A172 (cell line): ENCODE measurements at places on chromosomes 6 and 20.

- no peak for DNase-seq
Measured at GRCh38 chr6:65399355-65400084, 307.5 kb downstream of the EYS start.

DNA sequence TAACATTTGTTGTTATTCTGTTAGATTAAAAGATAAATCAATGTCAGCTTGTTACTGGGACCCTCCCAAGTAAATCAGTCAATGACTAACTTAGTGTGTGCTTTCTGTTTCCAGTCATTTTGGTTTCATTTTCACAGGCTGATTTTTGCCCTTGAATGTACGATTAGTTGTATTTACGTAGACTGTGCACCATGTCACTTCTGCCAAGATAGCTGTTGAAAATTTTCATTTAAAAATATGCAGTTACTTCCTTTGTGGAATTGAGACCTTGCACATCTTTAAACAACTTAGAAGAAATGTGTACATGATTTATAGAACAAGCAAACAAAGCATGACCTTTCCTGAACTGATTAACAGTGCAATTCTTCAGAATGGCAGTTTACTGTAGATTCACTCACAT, 944.8 kb upstream of the CITED2 start:
- peak; percentile 25 for DNase-seq

- DNase-seq, result peak; percentile 6
Measured at GRCh38 chr6:144347448-144347759, 62.3 kb downstream of the UTRN start.

- DNase-seq, result no peak
Measured at GRCh38 chr6:45376310-45377042, 1.3 kb downstream of the SUPT3H start.

- DNase-seq, result peak; percentile 30
Measured at GRCh38 chr6:166365806-166366205, 16.9 kb downstream of the MPC1 start.

- DNase-seq, result peak; percentile 72
Measured at GRCh38 chr6:71288228-71289038, at the start of gene OGFRL1. Gene OGFRL1, plus strand, starts transcription at chr6:71288811. Its CDS starts 126 bp downstream, at chr6:71288937.

GRCh38 chr6:127342296-127342945, 988 bp downstream of the ECHDC1 start:
- peak; percentile 41 for DNase-seq

DNA sequence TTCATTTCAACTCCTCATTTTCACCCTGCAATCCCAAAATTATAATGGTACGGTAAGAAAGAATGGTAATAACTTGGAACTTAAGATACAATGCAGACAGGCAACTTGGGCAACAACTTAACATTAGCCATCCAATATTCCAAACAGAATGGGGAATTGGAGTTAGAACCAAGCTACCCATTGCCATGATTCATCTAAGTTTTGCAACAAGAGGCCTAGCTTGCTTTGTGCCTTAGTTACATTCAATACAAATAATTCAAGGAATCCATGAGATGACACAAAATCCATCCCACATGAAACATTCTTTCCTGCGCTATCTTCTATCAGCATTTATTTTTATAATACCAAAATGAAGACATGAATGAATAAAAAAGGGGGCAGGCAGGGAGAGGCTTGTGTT, 28.4 kb downstream of the DCDC2 start:
- no peak for DNase-seq

GRCh38 chr6:166423781-166424180, 41.0 kb upstream of the MPC1 start:
- no peak for DNase-seq

- peak; percentile 76 for DNase-seq
Measured at GRCh38 chr6:134882426-134883038, 67.4 kb downstream of the ALDH8A1 start.

GRCh38 chr6:33967265-33967767, 163.5 kb upstream of the MLN start:
- no peak for DNase-seq

GRCh38 chr6:170038251-170038650, 252.6 kb downstream of the DLL1 start:
- no peak for DNase-seq

- DNase-seq, result no peak
Measured at GRCh38 chr6:104003803-104004516, 855.8 kb downstream of the HACE1 start.
